ENCODE measurements at places on chromosomes 4 and X.

DNA sequence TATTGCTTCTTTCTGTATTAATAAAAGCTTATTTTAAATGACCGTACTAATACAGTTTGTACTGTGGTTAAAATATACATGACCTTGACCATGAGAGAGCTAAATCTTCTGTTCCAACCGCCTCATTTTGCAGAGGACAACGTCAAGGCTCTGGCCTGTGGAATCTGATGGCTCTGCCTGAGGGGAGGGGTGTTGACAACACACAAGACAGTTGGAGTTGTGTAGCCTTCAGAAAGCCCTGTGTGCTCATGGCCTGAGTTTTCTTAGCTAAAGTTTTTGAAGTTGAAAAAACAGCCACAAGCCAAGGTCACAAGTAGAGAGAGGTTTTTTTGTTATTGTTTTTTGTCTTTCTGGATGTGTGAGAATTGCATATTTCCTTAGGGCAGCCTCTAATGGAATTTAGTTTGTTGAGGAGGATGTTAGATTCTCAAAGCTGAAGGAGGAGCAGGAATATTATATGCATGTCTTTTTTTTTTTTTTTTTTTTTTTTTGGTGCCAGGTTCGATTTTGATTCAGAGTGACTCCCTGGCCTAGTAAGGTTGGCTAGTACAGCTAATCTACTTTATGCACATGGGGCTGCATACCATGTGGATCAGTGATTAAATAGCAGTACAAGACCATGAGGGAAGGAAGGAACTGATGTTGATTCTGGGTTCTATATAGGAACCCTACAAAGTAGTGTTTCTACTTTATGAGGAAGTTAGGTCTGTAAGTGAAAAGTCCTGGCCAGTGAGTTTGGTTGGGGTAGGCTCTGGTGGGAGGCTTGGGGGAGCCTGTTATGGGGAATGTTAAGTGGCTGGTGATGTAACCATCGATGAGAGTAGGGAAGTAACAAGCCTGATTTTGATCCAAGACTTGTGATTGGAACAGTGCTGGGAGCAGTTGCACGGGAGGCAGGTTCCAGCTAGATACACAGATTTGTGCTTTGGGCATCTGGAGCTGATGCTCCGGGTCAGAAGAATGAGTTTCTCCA lies 20.3 kb downstream of the SMS start:
- no peak for DNase-seq

GRCh38 chr4:38957893-38958292 lies 74.3 kb downstream of the TMEM156 start:
- no peak for DNase-seq

DNA sequence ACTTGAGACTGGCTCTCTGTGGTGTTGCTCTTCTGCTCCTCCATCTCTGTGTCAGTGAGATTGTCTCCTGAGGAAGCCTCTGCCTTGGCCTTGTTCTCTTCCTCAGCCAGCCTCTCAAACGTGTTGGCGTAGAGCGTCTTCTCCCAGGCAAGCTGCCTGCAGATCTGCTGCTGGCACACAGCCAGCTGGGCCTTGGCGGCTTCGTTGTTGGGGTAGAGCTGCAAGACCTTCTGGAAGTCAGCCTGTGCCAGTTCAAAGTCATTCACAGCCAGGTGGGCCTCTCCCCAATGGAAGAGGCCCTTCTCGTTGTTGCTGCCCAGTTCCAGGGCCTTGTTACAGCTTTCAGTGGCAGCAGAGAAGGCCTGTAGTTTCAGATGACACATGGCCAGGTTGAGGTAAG lies 159.1 kb downstream of the NDST3 start:
- DNase-seq, result no peak

GRCh38 chr4:77007358-77008230 lies 58.0 kb downstream of the SEPTIN11 start:
- DNase-seq, result peak; percentile 82

DNA sequence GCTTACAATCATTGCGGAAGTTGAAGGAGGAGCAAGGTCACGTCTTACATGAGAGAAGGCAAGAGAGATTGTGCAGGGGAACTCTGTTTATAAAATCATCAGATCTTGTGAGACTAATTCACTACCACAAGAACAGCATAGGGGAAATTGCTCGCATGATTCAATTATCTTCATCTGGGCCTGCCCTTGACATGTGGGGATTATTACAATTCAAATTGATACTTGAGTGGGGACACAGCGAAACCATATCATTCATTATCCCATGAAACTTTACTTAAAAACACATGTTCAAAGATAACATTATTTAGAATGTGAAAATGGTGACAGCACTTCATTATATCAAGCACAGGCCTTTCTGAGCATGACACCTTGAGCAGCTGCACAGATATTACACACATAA lies 1087.8 kb downstream of the C4orf33 start:
- no peak for DNase-seq

DNA sequence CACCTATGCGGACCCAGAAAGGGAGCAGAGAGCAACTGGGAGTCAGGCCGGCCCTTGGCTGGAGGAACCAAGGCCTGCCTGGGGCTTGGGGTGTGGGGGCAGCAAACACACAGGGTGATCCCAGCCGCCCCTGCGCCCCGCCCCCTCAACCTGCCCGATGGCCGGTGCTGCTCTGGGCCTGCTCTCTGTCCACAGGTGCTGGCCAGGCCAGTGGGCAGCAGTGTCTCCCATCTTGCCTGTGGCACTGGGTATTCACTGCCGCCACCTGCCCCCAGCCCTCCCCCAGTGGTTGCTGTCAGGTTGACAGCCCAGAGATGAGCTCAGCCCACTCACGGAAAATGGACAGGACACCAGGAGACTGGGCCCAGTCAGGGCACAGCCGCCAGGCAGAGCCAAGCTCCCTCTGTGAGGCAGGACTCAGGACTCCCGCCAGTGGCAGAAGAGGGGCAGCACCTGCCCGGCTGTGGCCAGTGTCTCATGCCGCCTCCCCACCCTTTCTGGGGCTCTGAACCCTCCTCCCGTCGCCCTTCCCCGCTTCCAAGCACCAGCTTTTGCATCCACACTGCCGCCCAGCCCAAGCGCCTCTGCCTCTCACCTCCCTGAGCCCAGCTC lies 4.7 kb downstream of the NKX1-1 start:
- no peak for DNase-seq

DNA sequence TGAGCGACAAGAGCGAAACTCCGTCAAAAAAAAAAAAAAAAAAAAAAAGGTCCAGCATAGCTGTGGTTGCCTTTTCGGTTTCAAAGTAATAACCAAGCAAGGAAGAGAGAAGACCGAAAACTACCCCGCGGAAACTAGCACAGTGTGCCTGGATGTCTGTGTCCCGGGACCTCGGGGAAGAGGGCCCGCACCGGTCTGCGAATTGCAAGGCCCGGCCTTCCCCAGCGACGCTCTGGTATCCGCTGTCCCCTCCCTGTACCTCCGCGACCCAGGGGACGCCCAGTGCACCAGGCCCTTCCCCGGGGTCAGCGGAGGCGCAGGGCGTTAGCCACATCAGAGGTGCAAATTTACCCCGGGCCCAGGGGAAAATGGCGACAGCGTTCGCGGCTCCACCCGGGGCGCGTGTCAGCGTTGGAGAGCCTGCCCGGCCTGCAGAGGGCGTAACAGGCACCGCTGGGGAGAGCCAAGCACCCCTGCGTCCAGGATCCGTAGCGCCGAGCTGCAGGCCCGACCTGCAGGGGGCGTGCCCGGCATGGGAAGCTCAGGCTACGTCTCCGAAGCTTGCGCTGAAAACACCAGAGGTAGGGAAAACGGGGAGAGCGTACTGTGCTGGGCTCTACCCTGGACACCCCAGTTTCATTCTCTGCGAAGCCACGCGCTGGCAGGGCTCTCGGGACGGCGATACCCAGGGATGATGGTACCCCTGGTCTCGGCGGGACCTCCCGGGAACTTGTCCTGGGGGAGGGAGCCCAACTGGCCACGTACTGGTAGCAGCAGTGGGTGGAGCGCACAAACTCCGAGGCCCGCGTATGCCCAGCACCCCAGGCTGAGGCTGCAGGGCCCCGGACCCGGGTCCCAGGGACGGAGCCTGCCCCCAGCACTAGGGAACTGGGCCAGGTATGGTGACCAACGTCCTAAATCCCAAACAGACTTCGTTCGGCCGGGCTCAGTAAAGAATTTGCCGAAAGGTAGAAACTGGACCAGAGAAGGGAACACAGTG lies 16.2 kb downstream of the NKX6-1 start:
- no peak for DNase-seq

DNA sequence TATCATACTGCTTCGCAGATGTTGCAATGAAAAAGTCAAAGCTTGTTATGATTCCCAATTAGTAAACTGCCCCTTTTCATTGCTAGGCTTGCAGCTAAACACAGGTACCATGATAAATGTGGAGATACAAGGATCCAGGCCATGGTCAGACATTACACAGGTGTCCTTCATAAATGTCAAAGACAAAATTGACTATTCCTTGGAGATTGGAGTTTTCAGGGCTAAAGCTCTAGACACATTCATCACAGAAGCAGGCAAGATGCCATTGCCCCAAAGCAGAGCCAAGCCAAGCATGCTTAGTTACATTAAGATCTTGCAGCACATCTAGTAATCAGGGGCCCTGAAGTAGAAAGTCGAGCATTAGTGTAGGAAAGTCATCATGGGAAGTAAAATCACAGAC lies 111.3 kb upstream of the INTU start:
- DNase-seq, result no peak

GRCh38 chr4:100165809-100166208 lies 24.5 kb downstream of the DDIT4L start:
- DNase-seq, result no peak

GRCh38 chrX:44651358-44651757 lies 108.7 kb upstream of the FUNDC1 start:
- no peak for DNase-seq

DNA sequence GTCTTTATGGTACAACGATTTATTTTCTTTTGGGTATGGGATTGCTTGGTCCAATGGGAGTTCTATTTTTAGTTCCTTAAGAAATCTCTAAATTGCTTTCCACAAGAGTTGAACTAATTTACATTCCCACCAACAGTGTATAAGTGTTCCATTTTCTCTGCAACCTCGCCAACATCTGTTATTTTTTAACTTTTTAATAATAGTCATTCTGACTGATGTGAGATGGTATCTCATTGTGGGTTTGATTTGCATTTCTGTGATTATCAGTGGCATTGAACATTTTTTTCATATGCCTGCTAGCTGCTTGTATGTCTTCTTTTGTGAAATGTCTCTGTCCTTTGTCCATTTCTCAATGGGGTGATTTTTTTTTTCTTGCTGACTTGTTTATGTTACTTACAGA lies 42.8 kb downstream of the UCHL1 start:
- DNase-seq, result no peak

- DNase-seq, result no peak
These were observed 11.8 kb upstream of the UGT2A3 start for GRCh38 chr4:68963374-68963773.

- no peak for DNase-seq
These were observed 13.2 kb downstream of the IQSEC2 start for GRCh38 chrX:53268173-53268572.

DNA sequence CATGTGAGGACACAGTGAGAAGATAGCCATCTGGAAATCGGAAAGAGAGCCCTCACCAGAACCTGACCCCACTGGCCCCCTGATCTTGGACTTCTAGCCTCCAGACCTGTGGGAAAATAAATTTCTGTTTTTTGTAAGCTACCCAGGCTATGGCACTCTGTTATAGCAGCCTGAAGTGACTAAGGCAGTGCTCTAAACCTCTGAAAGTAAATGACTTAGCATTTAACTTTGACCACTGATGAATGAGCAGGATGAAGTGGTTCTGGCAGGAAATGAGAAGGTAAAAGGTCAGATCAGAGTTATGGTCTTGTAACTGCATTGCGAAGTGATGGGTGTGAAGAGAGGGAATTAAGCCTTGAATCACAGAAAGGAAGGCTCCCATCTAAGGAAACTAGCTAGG lies 17.0 kb downstream of the GPAT3 start:
- no peak for DNase-seq

GRCh38 chr4:48739560-48740019 lies 40.5 kb downstream of the FRYL start:
- DNase-seq, result no peak

Measured in putamen (tissue), 1 donor.